ENCODE measurements at places on chromosomes 3 and 15.
A peak's percentile ranks its signal among the peaks of the same experiment; 100 is the strongest.

DNA sequence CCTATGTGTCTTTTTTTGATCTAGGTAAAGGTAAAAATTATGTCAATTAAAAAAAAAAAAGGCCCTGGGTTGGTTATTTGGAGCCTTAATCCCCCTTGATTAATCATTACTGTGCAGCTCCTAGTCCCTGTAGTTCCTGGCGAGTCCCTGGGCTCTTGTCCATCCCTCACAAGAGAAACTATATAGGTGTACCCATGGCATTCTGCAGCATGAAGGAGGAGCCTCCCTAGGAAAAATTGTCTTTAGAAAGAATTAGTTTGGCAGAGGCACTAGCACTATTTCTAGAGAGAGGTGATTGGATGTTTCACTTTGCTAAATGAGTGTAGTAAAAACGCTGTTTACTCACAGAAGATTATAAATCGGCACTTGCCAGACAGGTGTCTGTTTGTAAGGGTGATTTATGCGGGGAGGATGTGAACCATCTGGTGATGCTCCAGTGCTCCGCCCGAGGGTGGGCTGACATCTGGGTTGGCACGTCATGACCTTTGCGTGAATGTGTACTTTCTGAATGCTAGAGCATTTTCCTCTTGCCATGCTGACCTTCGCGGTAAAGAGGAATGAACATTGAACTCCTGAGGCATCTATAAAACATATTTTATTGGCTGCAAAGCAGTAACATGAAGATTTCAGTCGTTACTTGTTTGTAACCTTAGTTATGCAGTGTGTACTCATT is 12.6 kb downstream of the PLCL2 start:
- no peak for DNase-seq

- no peak for DNase-seq
Observed at GRCh38 chr3:196989721-196990262, 21.2 kb upstream of the PIGZ start.

GRCh38 chr3:13085081-13085845 is 12.0 kb upstream of the IQSEC1 start:
- no peak for DNase-seq

- no peak for DNase-seq
Observed at GRCh38 chr3:23096041-23096440, 107.1 kb upstream of the UBE2E2 start.

DNA sequence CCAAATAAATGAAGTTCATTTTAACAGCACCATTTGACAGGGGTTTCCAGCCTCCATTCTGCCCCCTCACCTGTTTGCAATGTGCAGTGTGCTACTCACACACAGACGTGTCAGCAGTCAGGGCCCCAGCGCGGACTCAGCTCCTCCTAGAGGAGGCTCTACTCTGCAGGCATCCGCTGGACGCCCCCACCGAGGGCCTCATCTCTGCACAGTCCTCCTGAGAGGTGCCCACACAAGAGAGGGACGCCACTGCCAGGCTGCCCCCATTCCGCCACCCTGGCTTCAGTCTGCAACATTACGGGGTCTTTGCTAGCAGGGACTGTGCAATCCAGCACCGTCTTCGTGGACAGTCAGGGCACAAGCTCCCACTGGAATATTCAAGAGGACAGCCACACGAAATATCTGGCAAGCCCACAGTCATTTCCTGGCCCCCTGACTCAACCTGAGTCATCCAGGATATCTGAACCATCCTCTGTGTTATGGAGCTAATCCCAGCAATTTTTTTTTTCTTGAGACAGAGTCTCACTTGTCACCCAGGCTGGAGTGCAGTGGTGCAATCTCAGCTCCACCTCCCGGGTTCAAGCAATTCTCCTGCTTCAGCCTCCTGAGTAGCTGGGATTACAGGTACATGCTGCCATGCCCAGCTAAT is 255.0 kb downstream of the OCA2 start:
- DNase-seq: peak; percentile 69

GRCh38 chr3:52521881-52522650 is 11.6 kb downstream of the NT5DC2 start:
- DNase-seq: no peak

- DNase-seq: peak; percentile 83
Observed at GRCh38 chr3:58222161-58222724, 11.5 kb upstream of the DNASE1L3 start.

DNA sequence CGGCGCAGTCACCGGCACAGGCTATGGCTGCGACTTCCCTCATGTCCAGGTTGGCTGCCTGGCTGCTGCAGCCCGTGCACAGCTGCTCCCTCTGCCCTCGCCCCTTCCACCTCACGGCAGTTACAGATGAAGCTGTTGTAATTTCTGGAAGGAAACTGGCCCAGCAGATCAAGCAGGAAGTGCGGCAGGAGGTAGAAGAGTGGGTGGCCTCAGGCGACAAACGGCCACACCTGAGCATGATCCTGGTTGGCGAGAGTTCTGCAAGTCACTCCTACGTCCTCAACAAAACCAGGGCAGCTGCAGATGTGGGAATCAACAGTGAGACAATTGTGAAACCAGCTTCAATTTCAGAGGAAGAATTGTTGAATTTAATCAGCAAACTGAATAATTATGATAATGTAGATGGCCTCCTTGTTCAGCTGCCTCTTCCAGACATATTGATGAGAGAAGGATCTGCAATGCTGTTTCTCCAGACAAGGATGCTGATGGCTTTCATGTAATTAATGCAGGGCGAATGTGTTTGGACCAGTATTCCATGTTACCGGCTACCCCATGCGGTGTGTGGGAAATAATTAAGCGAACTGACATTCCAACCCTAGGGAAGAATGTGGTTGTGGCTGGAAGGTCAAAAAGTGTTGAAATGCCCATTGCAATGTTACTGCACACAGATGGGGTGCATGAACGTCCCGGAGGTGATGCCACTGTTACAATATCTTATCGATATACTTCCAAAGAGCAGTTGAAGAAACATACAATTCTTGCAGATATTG is 13.2 kb upstream of the GNB4 start:
- peak; percentile 37 for DNase-seq

DNA sequence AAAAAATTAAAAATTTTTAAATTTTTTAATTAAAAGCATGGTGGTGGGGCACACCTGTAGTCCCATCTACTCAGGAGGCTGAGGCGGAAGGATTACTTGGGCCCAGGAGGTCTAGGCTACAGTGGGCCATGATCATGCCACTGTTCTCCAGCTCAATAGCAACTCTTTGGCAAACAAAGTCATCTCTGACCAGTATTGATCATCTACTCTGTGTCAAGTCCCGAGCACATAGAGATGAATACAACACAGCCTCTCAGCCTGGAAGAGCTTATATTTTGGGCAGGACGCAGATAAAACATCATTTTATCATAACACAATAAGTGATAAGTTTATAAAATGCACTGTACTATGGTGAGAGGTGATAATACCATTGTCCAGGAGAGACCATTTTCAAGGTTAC is 281.6 kb upstream of the GADL1 start:
- no peak for DNase-seq

DNA sequence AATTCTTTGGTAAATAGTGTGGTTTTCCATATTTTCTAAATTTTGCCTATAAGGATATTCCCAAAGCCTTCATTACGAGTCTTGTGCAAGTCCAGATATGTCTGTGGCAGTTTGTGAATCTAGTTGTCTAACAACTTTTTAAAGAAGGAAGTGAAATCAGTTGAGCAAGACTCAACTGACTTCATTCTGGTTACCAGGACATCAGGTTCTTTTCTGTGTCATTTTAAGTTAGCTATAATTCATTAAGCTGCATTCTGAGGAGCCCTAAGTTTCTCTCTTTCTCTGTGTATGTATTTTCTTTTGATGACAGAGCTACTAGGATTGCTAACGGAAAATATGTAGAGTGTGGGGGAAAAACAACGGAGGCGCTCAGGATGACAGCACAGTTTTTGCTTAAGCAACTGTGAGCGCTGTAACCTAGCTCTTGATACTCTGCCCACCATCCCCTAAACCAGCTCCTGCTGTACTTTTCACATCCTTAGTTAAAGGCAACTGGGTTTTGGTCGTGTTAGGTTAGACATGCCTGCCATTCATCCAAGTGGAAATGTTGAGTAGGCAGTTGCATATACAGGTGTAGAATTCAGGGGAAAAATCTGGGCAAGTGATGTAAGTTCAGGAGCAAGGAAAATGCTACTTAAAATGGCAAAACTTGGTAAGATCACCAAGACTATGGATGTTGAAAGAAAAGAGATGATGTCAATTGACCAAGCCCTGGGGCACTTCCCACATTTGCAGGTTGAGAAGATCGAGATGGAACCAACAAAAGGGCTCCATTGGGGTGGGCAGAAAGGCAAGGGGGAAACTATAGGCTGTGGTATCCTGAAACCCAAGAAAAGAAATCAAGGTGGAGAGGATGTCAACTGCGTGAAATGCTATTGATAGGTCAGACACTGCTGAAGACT is 9.2 kb downstream of the MFSD1 start:
- DNase-seq: peak; percentile 71

GRCh38 chr15:89451846-89452245 is 44.5 kb downstream of the RHCG start:
- DNase-seq: no peak

GRCh38 chr15:50425219-50425618 is 1.0 kb downstream of the USP8 start:
- DNase-seq: no peak

GRCh38 chr15:46207341-46207740 is 572.5 kb downstream of the SQOR start:
- DNase-seq: no peak

DNA sequence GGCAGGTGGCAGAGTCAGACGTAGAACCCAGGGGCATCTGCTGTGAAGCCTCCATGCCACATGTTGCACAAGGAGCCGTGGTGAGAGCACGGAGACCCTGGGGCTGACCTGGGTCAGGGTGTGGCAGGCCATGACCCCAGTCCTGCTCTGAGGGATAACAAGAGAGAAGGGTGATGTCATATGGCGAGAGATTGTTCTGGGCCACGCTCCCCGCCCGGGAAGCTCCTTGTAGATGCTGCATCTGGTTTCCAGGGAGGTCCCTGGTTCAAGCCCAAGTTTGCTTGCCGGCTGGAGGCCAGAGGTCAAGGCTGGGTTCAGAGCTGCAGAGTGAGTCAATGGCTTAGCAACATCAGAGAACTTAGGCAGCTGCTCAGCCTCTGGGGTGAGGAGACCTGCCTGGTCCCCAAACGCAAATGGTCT is 17.3 kb downstream of the FGD5 start:
- no peak for DNase-seq

DNA sequence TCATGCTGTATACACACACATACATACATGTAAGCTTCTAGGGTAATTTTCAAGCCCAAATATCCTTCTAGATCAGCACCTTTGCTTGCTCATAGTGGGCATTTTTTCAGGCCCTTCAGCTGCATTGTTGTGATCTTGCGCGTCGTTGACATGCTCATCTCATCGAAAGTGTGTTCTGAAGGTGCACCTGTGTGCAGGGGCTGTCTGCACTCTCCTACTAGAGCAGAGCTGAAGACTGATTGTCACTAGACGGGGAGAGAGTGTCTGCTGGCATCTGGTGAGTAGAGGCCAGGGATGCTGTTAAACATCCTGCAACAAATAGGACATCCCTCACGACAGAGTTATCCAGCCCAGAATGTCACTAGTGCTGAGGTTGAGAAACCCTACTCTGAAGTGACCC is 35.7 kb upstream of the VILL start:
- no peak for DNase-seq

DNA sequence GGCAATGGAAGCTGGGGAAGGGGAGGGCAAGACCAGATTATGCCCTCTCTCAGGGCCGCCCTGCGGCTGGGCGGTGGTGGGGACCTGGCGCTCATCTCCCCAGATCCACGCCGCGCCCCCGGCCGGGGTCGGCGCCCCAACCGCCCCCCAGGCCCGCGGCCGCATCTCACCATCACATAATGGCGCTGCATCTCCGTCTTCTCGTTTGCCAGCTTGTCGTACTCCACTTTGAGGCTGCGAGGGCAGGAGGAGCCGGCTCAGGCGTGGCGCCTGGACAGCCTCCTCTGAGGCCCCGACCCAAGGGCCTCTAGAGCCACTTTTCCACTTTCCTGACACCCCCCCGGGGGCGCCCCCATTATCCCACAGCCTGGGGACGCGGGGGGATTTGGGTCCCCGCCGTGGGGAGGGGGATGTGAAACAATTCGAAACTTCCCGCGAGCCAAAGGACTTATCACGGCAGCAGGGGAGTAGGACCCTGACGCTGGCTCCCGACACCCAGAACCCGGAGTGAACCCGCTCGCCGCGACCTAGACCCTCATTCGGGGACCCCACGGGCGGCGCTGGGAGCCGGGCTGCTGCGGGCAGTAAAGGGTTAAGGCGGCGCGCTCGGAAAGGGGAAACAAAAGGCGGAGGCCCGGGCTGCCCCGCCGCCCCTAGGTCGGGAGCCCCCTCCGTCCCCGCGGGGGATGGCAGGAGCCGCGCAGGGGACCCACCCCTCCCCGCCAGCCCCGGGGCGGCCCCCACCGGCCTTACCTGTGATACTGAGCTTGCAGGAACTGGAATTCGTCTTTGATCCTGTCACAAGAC is 2.1 kb downstream of the TLE3 start:
- DNase-seq: no peak

DNA sequence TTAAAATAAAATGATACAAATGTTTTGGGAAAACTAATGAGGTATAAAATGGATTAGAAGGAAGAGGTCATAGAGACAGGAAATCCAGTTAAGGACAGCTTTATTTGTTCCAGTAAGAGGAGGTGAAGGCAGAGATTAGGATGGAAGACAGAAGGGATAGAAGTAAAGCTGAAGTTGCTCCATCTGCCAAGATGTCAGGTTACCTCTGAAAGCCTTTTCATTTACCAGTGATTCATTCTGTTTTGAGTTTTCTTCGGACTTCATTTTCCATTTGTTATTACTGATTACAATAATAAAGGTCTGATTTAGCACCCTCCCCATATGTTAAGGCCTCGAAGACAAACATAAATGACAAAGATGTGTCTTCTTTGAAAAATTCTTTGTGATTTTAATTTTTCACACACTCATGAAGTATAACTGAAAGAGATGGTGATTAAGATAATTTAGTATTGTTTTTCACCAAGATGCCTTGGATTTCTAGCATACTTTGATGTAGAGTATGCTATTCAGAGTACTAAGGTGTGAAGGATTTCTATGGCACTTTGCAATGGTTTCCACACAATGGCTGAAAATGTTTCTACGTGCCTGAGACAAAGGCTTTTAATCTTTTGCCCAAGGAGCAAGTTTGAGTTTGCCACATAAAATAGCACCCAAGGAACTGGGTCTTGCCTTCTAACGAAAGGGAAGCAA is 75.4 kb upstream of the PLAAT1 start:
- DNase-seq: no peak

- DNase-seq: no peak
Observed at GRCh38 chr15:48494631-48495030, 150.9 kb downstream of the FBN1 start.

- no peak for DNase-seq
Observed at GRCh38 chr15:26318689-26319088, 454.2 kb downstream of the GABRB3 start.

- no peak for DNase-seq
Observed at GRCh38 chr3:183868796-183869195, 15.9 kb downstream of the PARL start.

GRCh38 chr3:138985932-138986331 is 20.1 kb downstream of the PRR23A start:
- no peak for DNase-seq

GRCh38 chr15:86624261-86625036 is 544.8 kb downstream of the AGBL1 start:
- DNase-seq: peak; percentile 89

GRCh38 chr15:28116521-28117431 is 17.7 kb upstream of the OCA2 start:
- DNase-seq: no peak
